Stimulated activated CD8-positive, alpha-beta memory T cell treated with anti-CD3 and anti-CD28 coated beads, Interleukin-7, amount 100 ng/mL, for 4 hours (primary cell): ENCODE measurements at places on chromosomes 12 and 14.

- DNase-seq = no peak
Measured at GRCh38 chr12:25189656-25190055, 5.3 kb downstream of the DNAI7 start.

DNA sequence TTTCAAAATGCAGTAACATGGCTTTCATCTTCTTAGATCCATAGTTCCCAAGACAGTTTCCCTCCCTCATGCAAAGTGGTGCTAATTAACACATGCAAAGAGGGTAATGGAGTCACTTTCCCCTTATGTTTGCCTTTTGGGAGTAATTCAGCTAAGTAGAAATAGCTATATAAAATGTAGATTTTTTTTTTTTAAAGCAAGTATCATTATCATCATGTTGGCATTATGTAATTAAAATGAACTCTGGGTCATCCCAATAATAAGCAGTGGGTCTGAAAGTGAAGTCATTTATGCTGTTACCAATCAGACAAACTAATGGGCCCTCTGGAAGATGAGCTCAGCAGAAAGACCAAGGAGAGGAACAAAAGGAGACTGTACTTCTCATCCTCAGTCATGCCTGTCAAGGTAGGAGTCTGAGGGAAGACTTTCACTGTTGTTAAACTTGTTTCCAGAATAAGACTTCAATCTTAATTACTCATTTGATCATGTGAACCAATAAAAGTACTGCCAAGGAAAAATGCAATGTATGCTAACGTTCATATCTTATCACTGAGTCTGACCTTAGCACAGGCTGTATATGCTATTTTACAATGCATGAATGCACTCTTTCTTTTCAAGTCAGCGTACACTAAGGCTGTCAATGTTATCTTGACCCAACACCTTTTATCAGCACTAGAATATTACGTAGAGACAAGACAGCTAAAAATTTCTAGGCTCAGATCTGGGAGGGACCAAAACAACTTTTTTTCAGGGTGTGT lies 26.8 kb downstream of the AREL1 start:
- no peak for DNase-seq

DNA sequence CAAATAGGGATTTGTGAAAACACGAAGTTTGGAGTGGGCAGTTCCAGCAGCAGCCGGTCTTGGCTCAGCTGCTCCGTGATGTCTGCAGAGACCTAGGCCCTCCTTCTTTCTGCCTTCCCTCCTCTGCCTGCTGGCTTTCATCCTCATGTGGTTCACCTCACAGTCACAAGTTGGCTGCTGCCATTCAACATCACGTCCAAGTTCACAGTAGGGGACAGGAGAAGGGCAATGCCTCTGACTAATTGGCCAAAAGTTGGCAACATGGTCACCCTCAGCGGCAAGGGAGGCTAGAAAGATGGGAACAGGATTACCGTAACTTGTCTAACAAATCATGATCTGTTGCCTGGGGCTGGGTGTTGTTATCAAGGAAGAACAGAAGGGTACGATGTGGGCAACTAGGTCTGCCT lies 7.8 kb upstream of the CACNA2D4 start:
- DNase-seq = no peak

DNA sequence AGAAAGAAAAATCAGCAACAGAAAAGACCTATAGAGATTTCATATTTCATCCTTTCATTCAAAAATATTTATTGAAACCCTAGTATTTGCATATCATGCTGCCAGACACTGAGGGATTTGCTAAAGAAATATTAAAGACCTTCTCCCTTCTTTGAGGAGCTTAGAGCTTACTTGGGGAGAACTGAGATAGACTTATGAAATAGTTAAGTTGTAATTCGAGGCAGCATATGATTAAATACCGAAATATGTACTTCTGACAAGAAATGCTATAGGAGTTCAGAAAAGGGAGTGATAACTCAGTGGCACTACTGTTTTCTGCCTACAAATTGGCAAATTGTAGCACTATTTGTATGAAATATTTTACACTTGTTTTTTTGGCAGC lies 59.1 kb downstream of the PLXNC1 start:
- DNase-seq = no peak

DNA sequence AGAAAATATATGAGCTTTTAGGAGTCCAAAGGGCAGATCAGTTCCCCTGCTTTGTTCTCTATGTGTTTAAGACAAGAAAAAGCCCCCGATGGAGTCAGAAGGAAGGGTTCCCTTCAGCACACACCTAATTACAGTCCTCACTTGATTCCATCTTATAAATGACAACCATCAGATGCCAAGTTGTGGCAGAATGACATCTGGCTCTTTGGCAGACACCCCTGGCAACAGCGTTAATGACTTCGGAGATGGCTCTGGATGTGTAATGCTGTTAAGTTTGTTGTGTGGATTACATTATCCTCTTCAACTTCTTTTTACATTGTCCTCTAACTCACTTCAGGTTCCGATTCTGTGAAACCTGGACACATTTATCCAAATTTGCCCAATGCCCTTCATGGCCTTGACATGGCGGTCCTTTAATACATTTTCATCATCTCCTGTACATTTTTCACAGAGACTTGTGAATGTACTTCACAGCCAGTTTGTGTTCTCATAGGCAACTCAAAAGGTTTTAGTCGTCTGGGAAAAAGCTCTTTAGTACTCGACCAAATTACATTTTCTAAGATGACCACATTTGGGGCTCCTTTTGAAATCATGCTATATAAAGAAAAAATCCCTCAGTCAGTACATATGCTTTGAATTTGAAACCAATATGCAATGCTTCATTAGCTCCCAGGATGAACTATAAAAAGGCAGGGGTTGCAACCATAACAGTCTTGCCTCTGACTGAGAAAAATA lies 667.8 kb downstream of the NOVA1 start:
- DNase-seq = no peak

DNA sequence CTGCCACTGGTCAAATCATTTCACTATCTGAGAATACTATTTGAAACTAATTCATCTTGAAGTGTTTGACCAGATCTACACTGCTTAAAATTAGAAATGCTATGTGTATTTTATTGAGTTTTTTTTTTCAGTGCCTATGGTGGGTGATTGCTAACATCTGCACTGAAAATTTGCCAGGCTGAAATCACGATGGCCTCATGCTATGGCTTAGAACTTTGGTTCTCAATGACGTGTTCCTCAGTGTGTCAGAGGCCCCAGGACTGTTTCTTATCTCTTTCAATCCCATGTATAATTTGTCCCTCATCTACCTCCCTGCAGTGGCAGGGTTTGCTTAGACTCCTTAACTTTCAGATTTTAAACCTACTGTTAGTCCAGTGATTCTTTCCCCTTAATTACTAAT lies 36.2 kb upstream of the NKX2-8 start:
- DNase-seq = no peak

- DNase-seq = no peak
Measured at GRCh38 chr12:42128327-42128726, 16.3 kb downstream of the GXYLT1 start.

DNA sequence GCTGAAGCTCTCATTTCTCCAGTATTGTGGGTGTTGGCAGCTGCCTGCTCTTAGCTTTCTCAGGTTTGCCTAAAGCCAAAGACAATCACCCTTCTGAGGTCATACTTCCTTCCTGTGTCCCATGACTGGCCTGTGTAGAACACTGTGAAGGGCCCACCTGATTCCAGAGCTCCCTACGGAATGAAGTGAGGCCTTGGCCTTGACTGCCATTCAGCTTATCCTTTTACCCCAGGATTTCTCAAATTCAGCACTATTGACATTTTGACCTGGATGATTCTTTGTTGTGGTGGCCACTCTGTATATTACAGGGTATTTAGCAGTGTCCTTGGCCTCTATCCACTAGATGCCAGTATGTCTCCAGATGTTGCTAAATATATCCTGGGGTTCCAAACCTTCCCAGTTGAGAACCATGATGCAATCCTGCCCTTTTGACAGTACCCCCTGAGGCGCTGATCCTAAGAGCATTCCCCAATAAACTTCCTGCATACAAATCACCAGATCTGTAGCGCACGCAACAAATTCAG lies 112.3 kb upstream of the KRR1 start:
- DNase-seq = no peak

DNA sequence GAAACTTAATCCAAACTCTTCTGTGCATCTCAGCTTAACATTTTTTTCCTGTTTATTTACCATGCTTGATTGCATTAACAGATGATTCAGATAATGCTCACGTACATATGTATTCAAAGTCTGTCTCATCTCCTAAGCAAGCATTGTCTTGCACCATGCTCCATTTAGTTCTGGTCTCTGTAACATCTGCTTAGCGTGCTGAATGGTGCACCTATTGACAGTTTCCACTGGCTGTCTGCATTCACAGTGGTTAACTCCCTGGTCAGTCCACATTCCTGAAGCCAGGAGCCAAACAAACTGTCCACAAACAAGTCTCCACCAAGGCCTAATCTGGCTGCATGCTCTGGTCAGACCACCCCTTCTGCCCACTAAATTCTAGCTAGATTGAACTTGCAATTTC lies 83.9 kb downstream of the KNTC1 start:
- DNase-seq = no peak

- no peak for DNase-seq
Measured at GRCh38 chr14:88961214-88961613, 136.8 kb downstream of the TTC8 start.

GRCh38 chr12:73719223-73719622 lies 818.4 kb upstream of the ATXN7L3B start:
- no peak for DNase-seq

GRCh38 chr14:61418746-61419145 lies 97.4 kb downstream of the PRKCH start:
- DNase-seq = no peak
